ENCODE measurements at places on chromosomes 13 and 19.
A peak's percentile ranks its signal among the peaks of the same experiment; 100 is the strongest.

DNA sequence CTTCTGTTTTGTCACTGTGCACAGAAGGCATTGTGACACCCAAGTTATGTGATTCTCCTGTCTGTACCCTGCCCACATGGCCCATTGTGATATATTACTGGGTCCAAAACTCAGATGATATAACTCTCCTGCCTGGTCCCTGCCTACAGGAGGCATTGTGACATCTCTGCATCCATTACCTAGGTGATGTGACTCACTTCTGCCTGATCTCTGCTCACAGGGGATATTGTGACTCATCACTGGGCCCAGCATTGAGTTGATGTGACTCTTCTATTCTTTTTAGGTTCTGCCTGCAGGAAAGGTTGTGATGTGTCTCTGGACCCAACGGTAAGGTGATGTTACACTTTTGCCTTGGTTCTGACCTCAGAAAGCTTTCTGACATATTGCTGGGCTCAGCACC, 67.9 kb upstream of the ZNF724 start:
- no peak for DNase-seq

- peak; percentile 62 for DNase-seq
Observed at GRCh38 chr19:31275068-31275334, 74.2 kb downstream of the TSHZ3 start.

DNA sequence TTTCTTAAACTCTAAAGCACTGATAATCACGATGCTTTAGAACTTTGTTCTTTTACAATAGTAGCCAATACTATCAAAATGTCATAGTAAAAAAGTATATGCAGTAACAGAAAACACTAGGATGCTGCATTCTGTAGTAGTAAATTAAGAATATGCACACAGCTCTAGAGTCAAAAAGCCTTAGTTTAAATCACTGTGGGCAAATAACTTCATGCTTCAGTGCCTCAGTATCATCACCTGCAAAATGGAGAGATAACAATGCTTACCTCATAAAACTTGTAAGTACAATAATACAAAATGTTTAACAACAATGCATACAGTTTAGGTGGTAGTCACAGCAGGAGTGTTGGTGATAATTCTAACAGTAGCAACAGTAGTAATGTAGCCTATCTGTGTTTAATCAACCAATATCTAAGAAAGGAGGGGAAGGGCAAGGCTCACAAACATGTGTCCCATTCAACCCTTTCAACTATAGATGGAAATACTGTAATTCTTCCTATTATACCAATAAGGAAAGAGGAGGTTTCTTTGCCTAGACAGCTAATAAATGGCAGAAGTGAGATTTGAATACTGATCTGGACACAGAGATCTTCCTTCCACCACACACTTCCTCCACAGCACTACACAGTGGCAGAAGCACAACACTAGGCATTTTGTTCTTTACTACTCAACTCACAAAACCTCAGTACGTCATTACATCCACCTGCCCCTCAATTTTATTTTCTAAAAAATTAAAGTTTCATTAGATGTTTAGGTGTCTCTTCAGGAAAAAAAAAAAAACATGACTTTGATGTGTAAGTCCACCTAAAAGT, 4.6 kb downstream of the RBM26 start:
- peak; percentile 24 for DNase-seq

DNA sequence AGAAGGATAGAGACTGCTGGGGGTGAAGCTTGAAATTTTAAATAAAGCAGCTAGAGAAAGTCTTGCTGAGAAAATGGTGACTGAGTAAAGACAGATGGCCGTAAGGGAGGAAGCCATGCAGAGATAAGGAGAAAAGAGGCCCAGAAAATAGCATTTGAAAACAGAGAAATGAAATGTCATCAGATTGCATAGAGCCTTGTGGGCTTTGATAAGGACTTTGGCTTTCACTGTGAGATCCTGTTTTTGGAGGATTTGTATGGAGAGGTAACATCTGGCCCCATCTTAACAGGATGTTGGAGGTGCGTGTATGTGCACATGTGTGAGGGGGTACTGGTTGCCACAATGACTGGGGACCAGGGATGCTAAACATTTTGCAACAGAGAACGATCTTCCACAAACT, 19.5 kb upstream of the ATP8A2 start:
- DNase-seq: no peak

GRCh38 chr19:31000913-31001312, 348.3 kb downstream of the TSHZ3 start:
- no peak for DNase-seq

DNA sequence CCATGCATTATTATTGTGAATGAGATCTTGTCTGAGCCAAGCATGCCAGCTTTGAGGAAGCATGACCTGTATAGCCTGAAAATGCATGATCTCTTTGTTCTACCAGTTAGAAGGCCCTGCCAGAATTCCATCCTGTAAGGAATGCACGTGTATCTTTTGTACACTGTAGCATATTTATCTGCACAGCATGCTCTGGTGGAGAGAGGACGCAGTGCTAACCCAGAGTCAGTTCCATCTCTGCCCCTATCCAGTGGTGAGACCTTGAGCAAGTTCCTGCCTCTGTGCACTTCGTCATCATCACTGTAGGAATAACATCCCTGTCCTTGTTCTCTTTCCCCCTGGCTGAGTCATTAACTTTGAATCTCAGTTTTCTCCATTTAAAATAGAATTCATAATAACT, 233.8 kb downstream of the SLC7A1 start:
- DNase-seq: no peak

DNA sequence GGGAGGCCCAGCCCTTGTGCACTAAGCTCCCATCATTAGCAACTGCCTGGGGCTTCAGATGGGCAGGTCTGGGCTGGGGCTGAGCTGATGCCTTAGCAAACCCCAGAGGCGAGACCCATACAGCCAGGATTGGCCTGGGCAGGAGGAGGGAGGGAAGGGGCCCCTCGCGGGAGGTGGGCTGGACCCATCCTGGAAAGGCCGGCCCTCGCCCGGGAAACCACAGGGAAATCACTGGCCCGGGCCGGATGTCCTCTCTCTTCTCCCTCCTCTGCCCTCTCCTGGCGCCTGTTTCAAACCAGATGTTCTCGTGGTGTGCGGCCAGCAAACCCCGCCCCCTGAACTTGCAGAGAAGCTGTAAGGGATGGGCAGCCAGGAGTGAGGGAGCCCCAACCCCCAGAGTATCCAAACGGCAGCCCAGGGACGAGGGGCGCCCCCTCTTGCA, 43.1 kb downstream of the TMEM255B start:
- DNase-seq: no peak

GRCh38 chr19:57537953-57538547, 10.9 kb downstream of the ZNF549 start:
- no peak for DNase-seq

- DNase-seq: no peak
Observed at GRCh38 chr13:41696163-41697003, 239.0 kb downstream of the RGCC start.

GRCh38 chr19:18487576-18488402, 34.1 kb downstream of the ELL start:
- no peak for DNase-seq

DNA sequence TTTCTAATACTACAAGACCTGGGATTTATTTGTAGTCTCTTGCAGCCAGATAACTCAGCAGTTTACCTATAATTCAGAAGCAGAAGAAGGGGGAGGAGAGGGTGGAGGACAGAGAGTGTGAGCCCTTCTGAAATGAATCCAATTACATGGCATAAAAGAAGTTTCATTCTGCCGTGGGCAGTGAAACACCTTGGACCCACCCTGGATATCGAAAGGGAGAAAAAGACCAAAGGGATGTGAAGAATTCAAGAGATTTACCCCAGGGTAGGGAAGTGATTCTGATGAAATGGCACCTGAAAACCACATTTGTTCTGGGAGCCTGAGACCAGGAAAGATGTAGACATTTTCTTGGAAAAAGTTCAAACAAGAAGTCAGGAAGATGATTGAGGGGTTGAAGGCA, 140.9 kb downstream of the NDFIP2 start:
- no peak for DNase-seq

DNA sequence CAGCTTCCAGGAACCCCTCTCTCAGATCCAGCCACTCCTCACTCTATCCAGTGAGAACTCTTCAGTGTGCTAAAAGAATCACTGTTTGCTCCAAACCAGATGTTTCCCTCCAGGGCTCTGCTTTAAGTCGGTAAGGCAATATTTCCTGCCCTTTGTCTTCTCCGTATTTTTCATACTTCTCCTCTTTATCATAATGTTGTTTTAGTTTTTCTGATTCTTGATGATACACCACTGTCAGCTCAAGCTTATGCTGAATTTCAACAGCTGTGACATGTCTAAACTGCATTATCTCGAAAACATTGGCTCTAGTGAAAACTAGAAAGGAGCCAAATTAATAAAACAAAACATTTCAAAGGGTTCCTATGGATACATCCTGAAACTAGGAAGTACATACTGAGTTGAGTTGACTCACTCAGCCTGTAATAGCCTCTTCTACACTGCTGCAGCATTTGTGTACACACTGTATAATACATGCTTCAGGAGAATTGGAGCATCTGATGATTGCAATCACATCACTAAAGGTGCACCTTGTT, 39.8 kb downstream of the GPR180 start:
- DNase-seq: no peak

DNA sequence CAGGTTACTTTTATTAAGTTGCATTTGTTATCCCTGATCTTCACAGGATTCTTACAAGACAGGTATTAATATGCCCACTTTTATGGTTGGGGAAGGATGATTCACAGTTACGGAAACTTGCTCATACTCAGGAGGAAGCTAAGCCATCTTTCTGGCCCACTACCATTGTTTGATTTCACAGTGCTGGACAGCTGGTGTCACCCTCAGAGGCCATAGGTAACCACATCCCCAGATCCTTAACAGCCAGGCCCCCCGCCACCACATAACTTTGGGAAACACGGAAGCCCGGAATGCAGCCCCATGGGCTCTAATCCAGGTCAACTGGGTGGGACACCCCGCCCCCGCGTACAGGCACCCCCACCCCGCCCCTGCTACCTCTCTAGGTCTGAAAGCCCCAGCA, 119.7 kb downstream of the IRS2 start:
- no peak for DNase-seq

GRCh38 chr13:103618151-103618550, 551.9 kb upstream of the SLC10A2 start:
- no peak for DNase-seq

DNA sequence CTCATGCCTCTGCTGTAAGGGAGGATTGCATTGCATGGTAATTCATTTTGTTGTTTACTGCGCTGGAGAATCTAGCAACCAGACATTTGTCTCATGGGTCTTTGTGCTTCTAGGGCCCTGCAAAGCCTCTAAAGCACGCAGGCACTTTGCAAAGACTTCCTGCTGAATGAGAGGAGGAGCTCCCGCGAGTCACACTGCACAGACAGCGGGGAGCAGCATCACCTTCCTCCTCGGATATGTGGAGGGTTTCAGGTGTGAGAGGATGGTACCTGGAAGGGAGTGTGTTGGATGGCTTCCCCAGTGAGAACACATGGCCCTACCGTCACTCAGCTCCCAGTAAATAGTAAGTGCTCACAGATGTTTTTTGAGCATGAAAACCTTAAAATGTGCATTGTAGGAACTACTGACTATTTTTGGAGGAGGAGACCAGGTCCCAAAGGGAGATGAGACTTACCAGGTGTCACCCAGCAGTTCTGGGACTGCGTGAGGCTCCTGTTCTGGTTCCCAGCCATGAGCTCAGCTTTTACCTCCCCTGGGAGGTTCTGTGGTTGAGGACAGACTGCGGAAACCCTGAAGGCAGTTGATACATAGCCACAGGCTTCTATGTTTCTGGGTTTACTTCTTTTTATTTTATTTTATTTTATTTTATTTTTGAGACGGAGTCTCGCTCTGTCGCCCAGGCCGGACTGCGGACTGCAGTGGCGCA, 278.0 kb downstream of the FGF9 start:
- no peak for DNase-seq

DNA sequence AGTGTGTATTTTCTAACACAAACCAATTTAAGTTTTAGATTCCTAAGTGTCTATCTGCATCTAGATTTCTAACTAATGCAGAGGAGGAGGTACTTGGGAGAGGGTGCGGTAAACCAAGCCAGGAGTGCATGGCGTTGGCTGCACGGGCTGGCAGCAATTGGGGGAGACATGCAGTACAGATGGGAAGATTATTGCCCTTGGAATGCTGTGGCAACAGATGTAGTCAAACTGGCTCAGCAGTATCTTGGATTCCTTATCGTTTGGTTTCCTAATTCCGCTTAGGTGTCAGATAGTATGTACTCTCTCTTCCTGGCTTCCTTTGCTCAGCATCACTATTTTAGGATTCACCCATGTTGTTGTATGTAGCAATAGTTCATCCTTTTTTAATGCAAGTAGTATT, 29.4 kb upstream of the STK24 start:
- DNase-seq: no peak

- DNase-seq: no peak
Observed at GRCh38 chr13:41365631-41366030, 54.6 kb downstream of the NAA16 start.

DNA sequence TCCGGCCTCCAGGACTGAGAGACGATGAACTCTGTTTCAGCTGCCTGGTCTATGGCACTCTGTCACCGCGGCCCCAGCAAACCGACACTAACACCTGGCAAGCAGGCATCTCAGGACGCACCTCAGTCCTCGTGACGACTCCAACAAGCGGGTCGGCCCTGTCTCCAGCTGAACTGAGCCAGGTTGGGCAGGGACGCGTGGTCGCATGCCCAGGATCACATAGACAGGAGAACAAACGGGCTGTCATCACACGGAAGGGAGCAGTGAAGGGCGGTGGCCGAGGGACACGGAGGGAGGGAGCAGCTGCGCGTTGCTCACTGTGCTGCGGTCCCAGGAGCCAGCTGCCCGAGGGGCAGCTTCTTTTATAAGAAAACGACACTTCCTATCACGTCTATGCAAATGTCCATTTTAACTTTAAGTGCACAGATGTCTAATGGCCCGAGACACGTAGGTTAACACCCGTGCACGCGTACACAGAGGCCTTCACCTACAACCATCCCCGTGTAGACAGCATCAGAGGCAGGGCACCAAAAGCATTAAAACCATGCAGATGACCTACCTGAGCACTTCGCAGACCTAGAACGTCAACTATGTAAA, 8.9 kb downstream of the SGTA start:
- no peak for DNase-seq

GRCh38 chr19:49210108-49210900, 52.7 kb downstream of the TRPM4 start:
- DNase-seq: peak; percentile 46

GRCh38 chr19:3186160-3186688, 494 bp downstream of the NCLN start:
- peak; percentile 12 for DNase-seq
